ENCODE measurements at places on chromosomes 12 and 14.

- DNase-seq, result no peak
Observed at GRCh38 chr12:39930101-39930500, 175.8 kb downstream of the SLC2A13 start.

DNA sequence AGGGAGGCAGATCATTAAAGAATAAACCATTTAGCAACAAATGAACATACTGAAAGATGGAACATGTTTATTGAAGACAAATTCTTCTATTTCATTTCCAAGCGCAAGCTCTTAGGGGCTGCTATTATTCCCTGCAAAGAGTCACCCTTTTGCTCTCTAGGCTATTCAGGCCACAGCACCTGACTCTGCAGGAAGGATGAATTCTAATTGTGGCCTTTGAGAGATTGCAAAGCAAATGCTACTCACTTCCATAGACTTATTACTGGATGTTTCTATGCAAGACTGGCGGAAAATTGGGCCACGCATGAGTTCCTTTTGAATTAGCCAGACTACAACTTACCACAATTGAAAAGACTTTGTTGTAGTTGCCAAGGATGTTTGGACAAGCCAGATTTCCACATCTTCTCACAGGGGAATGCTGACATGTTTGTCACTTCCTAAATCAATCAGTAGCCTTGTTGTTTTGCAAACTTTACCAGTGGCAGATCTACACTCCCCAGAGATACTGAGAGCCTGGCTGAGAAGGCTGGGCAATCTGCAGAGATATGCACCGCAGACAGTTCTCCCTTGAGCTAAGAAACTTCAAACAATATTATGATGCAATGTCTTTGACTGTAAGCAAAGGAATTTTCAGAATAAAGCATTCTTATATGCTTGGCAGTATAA lies 334.3 kb upstream of the SYT1 start:
- DNase-seq, result peak; percentile 30

DNA sequence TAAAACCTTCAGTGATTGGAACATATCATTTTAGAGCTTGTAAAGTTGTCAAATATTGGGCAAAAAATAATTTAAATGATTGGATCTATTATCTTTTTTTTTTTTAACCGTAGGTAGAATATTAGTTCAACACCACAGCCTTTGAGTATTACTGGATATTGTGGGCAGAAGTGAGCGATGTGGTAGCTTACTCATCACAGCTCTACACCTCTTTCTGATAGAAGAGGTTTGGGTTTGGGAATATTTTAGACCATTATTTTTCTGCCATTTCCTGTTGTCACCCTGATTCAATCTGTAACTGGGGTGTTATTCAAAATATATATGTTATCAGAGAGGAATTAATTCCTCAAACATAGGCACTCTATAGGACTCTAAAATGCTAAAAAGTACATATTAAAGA lies 34.8 kb upstream of the SLC38A2 start:
- DNase-seq, result no peak

DNA sequence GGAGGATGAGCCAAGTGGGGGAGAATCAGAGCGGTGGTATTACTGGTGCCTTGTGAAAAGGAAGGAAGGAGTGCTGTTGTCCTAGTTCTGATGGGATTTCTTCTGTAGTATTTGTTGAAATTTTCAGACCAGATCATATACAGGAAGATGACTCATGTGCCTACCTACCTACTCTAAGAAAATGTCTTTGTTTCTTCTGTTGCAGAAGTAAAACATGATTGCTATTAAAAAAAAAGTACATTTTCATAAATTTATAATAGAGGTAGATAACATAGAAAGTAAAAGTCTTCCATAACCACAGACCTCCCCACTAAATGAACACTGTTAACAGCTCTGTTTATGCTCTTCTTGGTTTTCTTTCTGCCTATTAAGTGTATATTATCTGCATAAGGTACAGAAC lies 26.9 kb downstream of the SAMD4A start:
- DNase-seq, result no peak

- no peak for DNase-seq
Observed at GRCh38 chr14:102154821-102155549, 15.3 kb downstream of the WDR20 start.

GRCh38 chr14:76710056-76711010 lies 50.9 kb upstream of the VASH1 start:
- DNase-seq, result peak; percentile 49

DNA sequence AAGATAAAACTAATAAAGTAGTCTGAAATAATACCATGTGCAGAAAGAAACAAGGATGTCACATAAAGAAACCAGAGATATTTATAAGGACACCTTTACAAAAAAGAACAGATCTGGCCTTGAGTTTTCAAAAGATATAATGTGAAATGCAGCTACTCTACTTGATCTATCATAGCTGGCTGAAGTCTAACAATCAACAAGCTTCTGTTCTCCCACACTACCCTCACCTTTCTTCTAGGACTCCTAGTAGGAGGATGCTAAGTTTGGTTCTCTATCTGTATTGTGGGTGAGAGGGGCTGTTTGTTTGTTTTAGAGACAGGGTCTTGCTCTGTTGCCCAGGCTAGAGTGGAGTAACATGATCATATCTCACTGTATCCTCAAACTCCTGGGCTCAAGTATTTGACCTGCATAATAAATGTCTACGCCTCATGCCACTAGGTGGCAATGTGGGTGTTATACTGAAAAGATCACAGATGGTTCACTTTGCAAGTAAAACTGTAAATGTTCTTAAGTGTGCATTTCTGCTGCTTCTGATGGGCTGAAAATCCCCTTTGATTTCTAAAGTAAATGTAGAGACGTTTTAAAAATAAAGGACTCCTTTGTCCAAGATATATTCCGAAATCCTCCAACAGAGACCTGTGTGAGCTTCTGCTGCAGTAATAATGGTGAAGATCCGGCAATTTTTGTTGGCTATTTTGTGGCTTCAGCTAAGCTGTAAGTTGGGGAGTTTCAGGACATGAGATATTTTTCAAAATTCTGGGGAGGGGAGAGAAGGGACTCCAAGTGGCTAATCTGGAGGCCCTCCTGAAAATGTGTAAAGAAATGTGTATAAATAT lies 269.3 kb downstream of the DAD1 start:
- peak; percentile 27 for DNase-seq

GRCh38 chr14:22491683-22492621 lies 97.1 kb downstream of the DAD1 start:
- no peak for DNase-seq

DNA sequence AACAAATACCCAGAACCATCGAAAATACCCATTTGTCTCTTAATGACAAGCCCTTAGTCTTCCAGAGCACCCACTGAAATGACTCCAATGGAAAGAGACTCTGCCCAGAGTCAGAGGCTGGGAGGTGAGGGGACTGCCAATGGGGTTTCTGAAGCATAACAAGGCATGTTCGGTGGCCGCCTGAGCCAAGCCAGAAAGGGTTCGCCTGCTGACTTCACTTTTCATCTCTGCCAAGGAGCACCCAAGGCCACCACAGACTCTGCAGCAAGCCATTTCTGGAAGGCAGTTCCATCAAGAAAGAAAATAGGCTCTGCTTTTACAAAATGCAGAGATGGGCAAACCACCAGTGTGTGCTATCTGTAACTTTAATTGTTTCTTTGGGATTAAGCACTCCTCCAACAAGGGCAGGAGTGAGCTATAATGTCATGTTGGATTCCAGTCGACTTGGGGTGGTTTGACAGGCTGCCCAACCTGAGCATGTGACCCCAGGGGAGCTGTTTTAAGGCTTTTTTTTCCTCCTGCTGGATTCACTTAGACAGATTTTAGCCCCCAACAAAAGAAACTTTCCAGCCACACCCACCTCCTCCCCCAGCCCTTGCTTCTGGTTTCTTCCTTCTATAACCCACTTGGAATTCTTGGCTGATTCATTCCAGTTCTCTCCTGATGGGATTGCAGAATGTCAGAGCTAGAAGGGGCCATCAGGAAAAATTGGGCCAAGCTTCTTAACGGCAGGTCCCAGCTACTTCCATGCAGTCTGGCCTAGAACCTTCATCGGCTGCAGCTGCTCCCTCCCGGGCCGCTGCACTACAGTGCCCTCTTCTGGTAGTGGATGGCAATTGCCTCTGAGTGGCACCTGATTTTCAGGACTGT lies 24.1 kb downstream of the CKAP4 start:
- DNase-seq, result peak; percentile 80

DNA sequence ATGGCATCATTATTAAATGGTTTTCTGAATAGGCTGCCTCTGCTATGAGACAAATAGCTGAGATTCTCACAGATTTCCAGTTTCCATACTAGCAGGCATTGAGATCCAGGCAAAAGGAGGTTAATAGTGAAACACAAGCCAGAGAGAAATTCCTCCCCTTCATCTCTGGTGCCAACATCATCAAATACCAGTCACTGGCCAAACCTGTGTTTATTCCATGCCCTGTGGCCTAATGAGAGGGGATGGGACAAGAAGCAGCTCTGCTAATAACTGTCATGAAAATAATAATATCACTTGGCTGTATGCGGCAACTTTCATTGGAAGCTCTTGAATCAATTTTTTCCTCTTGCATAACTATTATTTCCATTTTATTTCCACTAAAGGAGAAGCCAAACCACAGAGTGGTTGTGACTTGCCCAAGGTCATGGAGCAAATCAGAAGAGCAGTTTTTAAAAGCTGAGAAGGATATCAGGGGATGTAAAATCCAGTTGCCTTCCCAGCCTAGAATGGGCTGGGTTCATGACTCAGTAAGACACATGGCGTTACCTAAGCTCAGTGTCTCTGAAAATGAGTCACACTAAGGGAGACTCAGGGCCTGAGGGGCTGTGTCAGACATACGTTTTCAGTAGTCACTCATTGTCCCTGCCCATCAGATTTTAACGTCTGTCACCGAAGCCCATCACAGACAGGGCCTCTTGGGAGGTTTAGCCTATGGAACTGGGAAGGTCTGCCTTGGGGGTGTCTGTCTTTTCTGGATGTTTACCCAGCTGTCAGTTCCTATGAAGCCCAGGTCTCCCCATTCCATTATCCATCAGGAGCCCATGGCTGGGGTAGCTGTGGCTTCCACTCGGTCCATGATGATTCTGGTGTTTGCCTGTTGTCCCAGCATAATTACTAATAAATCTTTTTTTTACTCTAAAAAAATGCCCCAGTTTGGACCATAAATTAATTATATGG lies 208.8 kb upstream of the EEA1 start:
- DNase-seq, result no peak

- no peak for DNase-seq
Observed at GRCh38 chr12:6469092-6469491, 1.4 kb downstream of the VAMP1 start.

GRCh38 chr14:65370801-65371248 lies 41.7 kb upstream of the FUT8 start:
- no peak for DNase-seq

- DNase-seq, result no peak
Observed at GRCh38 chr14:50006141-50006540, 110.2 kb downstream of the VCPKMT start.

DNA sequence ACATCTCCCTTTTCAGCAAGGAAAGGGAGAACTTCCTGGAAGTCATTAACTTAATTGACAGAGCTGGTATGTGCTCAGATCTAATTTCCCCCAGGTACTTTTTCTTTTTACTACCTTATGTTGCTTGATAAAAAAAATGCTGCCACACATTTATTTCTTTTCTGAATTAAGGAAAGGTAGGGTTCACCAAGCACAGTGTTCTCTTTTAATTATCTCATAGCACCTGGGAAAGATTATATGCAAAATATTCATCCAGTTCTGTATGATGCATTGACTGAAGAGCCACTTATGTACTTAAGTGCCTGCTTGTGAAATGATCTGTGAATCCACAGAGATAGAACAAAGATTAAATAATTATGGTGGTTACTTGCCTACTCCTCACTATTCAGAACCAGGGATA lies 25.1 kb downstream of the KCNC2 start:
- peak; percentile 67 for DNase-seq

- peak; percentile 95 for DNase-seq
Observed at GRCh38 chr12:46160101-46160980, 108.5 kb downstream of the SLC38A1 start.

GRCh38 chr14:101456246-101457175 lies 104.8 kb upstream of the DIO3 start:
- DNase-seq, result no peak

GRCh38 chr14:89542786-89543424 lies 125.9 kb upstream of the FOXN3 start:
- DNase-seq, result peak; percentile 37

- DNase-seq, result peak; percentile 81
Observed at GRCh38 chr12:117850048-117850447, 118.7 kb downstream of the KSR2 start.

GRCh38 chr12:42490261-42490842 lies 99.2 kb downstream of the PRICKLE1 start:
- DNase-seq, result no peak

DNA sequence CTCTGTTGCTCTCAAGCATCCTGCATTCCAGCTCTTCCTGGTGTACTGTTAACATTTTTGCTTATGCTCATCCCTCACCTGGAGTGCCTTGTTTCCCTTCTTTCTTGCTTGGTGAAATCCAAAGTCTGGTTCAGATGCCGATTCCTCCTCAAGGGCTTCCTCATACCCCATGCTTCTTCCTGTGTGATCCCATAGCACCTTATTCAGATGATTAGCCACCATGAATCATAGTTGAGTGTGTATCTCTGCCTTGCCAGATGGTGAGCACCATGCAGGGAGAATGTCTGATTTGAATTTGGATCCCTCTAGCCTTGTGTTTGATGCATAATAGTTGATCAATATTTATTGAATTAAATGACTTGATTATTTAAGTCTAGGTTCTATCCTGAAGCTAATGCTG lies 39.4 kb upstream of the ANO4 start:
- DNase-seq, result peak; percentile 54

DNA sequence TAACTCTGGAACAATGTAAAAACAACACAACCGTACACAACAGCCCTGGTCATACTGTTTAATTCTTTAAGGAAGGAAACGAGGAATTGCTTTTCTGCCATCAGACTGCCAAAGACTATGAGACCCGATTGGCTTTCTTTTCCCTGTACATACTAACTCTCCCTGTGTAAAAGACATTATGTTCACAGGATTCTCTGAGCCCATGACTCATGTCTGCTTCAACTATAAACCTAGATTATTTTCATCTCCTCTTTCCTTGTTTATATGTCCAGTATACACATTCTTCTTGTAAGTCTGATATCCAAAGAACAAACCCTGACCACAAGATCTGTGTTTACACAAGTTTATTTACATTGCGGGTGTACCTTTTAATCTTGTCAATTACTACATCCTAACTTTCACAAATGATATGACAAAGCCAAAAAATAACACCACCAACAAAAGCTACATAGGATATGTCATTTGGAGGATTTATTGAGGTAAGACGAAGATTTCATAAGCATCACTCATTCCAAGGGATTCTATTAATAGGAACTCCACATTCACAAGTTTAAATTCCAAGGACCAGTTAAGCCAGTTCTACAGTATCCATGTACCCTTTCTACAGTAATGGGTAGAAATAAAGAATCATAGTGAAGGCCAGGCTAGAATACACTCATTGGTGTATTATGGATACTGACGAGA lies 67.3 kb downstream of the STXBP6 start:
- no peak for DNase-seq

- DNase-seq, result peak; percentile 16
Observed at GRCh38 chr12:84696908-84697540, 215.6 kb downstream of the SLC6A15 start.

DNA sequence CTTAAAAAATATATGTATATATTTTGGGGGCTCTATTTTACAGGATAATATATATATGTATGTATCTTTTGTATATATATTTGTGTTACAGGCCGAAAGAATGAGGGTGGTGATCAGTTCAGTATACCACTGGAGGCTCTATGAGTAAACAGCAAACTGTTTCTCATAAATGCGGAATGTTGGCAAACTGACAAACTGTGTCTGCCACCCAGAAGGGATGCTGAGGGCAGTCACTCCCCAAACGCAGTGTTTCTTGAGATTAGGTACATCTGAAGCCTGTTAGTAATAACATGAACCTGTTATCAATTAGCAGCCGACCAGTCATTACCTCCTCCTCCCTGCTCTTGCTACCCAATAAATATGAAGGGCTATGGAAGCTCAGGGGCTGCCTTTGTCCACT lies 20.8 kb downstream of the TNFAIP2 start:
- no peak for DNase-seq
